Activated CD8-positive, alpha-beta memory T cell treated with anti-CD3 and anti-CD28 coated beads for 1 hour (primary cell): ENCODE measurements at places on chromosomes 12 and 14.

DNA sequence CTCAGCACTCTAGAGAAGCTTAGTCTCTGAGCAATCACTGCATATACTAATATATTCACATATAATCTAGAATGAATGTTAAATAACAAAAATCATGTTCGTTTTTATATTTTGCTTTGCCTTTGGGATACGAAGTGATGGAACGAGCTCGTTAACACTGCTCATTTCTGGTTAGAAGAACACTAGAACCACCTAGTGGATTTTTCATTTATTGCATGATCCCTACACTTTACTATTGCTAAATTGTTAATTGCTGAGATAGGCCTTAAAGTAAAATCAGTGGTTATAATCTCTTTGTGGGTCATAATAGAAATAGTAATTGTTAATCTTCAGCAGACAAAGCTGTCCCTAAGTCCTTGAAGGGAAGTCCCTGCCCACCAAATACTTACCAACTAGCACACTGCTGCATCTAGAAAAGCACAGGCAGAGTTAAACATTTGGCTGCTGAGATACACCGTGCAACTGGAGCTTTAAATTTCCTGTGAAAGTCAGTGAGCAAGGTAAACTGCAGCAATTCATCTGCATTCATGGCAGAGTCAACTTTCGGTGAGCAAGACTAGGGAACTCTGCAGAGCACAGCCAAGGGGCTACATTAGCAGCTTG is 353.7 kb downstream of the APAF1 start:
- no peak for DNase-seq

DNA sequence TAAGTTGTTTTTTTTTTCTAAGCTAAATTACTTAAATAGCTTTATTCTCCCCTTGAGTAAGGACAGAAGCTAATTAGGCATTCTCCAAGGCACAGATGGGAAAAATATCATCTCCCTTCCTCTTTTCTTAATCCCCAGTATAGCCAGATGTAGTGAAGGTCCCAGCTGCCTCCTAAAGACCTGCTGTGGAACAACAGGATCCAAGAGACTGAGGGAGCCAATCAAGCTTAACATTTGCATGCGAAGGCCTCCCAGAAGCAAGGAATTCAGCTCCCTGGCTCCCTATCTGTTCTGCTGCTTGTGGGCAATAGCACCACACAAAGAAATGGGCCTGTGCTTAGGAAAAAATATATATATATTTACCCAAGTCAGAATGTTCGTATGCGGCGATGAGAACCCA is 255.2 kb downstream of the SYT1 start:
- DNase-seq: no peak

DNA sequence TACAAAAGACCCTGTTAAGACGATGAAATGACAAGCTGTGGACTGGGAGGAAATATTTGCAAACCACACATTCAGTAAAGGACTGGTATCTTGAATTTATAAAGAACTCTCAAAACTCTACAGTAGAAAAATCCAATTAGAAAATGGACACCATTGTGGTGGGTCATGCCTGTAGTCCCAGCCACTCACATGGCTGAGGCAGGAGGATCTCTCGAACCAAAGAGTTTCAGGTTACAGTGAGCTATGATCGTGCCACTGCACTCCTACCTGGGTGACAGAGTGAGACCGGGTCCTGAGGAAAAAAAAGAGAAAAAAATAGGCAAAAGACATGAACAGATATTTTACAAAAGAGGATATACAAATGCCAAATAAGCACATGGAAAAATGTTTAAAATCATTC is 41.9 kb downstream of the TTC6 start:
- no peak for DNase-seq

- DNase-seq: no peak
Observed at GRCh38 chr12:31220633-31221550, 105.1 kb downstream of the SINHCAF start.

- DNase-seq: no peak
Observed at GRCh38 chr12:99024870-99025269, 379.8 kb downstream of the APAF1 start.
